ENCODE measurements at places on chromosomes 11 and 22.

GRCh38 chr22:47043835-47044721, 281.6 kb downstream of the TBC1D22A start:
- DNase-seq: no peak

DNA sequence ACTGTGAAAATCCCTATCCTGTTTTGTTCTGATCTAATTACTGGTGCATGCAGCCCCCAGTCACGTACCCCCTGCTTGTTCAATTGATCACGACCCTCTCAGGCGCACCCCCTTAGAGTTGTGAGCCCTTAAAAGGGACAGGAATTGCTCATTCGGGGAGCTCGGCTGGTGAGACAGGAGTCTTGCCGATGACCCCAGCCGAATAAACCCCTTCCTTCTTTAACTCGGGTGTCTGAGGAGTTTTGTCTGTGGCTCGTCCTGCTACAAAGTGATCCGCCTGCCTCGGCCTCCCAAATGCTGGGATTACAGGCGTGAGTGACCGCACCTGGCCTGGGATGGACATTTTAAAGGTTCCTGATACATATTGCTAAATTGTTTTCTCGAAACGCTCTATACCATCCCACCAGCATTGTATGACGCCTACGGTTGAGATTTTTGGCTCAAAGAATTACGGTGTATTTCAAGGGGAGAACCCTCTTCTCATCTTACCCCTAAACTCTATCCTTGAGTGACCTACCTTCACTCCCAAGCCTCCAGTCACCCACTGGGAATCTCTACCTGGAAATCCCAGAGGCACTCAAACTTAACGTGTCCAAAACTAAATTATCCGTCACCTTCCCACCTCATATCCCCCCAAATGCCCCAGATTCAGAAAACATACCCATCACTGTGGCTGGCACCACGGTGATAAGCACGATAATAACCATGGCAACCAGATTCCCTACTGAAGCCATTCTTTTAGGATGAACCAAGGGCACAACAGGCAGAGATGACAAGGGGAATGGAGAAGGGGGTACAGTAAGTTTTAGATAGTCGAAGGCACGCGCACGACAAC, 789 bp upstream of the POLA2 start:
- no peak for DNase-seq

GRCh38 chr11:1060852-1061616, 13.6 kb upstream of the MUC2 start:
- DNase-seq: no peak

GRCh38 chr22:40603088-40603605, 33.4 kb downstream of the MRTFA start:
- DNase-seq: no peak

GRCh38 chr22:39966470-39966869, 6.3 kb downstream of the TMA7B start:
- no peak for DNase-seq

DNA sequence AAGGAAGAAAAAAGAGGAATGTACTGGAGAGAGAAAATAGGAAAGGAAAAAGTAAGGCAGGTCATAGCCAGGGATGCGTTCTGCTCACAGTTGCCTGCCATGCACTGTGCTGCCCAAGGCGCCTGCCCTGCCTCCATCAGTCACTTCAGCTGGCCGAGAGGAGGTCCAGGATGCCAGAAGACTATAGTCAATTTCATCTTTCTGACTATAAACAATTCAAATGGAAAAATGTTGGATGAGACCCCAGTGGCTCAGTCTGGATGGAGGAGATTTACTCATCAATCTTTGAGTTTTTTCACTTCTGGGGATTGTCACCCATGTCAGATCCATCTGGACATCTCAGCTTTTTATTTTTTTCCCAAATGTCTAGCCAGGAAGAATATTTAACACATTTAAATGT, 36.7 kb upstream of the CLMP start:
- no peak for DNase-seq

DNA sequence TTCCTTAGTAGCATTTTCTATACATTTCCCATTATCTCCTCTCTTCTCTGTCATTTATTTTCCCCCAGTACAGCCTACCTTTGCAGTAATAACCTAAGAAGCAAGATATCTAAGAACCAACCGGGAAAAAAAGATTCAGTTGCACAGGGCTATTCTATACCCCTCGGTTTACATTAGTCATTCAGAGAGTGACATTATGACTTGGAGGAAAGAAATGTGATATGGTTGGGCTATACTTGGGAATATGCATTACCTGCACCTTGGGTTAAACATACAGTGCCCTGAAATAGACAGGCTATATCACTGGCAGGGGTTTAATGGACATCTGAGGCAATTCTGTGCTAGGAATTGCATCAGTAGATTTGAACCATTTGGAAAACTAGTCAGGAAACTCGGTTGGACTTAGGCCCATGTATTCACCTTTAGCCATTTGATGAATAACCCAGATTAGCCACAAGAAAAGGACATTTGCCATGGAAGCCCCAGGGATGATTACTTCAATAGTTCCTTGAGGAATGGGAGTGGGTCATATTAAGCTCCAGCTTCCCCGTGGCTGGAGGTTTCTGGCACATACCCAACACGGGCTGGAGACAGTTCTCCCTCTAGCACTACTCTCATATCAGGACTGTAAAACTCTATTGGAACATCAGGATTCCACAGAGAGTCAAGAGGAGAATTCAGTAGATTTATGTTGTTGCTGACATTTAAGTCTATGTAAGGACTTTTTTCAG, 973.2 kb downstream of the NTM start:
- no peak for DNase-seq

- no peak for DNase-seq
Observed at GRCh38 chr22:20439556-20439927, 1.9 kb upstream of the SCARF2 start.

DNA sequence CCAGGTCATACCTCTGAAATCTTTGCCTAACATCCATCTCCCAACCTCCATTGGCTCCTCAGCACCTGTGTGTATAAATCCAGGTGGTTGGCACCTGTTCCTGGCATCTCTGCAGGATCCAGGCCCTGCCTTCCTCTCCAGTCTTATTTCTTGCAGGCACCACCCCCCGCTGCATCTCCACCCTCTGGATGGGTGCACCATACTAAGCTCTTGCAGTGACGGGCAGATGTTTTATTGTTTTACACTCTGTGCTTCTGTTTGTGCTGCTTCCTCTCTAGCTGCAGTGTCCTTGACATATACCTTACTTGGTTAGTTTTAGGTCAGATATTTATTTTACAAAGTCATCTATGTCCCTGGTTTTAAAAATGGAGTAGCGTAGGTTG, 102.6 kb downstream of the TBC1D22A start:
- DNase-seq: no peak

DNA sequence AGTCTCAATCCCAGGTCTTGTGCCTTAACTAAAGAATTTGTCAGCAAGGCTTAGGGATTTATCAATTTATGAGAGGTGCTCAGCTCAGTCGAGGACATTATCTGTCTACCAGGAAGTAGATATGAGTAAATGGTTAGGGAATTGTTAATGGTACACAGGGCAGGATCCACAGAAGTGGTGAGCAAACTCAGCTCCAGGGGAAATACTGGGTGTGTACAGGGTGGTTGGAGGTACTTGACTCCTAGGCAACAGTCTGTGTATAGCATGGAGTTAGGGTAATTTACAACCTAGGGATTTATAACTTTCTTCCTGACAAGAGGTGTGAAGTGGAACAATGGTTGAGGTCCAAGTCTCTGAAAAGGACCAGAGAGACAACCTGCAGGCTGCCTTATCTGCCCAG, 123.4 kb upstream of the OR9Q1 start:
- no peak for DNase-seq

DNA sequence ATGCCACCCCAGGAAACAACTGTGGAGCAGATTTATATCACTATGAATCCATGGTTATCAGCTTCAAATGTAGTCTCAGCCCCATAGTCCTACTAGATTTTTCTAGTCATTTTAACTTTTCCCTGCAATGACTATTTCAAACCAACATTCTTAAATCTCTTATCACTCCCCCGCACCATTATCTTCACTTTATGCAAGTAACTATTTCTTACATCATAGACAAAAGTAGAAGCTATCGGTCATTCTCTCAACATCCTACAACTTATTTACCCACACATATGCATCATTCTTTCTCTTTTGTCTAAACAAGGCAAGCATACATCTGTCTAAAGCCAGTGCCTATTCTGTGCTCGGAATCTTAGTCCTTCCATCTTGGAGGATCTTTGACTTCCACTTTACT, 4.4 kb downstream of the TIMM10B start:
- no peak for DNase-seq

DNA sequence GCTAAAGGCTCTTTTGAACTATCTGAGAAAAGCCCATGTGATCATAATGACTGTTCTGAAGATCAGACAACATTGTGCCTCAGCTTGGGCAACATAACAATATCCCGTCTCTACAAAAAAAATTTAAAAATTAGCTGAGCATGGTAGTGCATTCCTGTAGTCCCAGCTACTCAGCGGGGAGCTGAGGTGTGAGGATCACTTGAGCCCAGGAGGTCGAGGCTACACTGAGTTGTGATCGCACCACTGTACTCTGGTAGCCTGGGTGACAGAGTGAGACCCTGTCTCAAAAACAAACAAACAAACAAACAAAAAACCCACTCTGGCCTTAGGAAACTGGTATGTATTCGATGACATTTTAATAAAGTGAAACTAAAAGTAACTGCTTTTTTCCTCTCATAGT, 1526.8 kb upstream of the TENM4 start:
- DNase-seq: no peak

DNA sequence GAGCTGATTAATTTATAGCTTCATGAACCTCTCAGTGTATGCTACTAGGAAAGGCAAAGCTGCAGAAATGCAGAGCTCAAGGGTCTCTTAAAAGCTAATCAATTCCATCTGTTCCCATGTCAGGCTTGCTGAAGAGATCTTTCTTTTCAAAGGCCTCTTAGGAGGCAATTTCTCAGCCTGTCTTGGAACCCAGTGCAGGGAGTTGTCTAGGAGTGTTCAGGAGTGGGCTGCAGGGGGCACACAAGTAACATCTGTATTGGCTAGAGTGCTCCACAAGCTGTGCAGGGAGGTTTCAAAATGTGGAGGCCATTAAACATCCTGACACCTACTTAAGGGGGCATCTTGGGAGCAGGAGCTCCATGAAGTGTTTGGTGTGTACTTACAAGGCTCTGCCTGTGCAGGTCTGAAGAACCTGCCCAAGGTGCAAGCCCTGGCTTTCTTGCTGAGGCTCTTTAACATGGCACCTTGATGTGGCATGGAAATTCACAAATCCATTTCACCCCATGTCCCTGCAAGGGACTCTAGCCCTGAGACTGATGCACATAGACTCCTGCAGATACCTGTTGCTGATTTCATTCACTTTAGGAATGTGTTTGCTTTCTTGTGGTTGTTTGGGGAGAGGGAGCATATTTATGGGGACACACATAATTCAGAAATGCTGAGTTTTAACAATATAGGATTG, 134.7 kb downstream of the ME3 start:
- no peak for DNase-seq

DNA sequence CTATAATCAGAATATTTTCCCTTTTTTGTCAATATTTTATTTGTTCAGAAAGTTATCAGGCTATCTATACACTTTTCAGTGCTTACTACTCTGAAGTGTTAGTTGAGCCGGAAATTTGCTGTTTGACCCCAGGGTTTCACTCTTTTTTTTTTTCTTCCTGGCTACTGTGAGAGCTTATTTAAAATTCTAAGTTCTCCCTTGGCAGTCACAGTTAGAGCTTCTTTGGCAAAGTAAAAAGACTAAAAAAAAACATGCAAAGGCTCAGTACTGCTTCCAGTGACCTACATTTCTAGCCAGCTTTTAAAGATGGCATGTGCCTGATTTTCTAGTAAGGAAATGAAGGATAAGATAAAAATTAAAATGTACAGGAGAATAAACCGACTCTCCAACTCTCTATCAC, 48.4 kb downstream of the ELP4 start:
- no peak for DNase-seq

- DNase-seq: no peak
Observed at GRCh38 chr11:46603704-46604308, 10.0 kb upstream of the AMBRA1 start.

Measured in SK-N-DZ (cell line).